ENCODE measurements at places on chromosomes 5 and 9.

GRCh38 chr9:89026876-89027275 is 35.6 kb downstream of the S1PR3 start:
- DNase-seq = no peak

- DNase-seq = no peak
Observed at GRCh38 chr5:72711351-72711750, 105.1 kb upstream of the TNPO1 start.

- no peak for DNase-seq
Observed at GRCh38 chr9:8907868-8908267, 1108.3 kb upstream of the DMAC1 start.

- DNase-seq = no peak
Observed at GRCh38 chr5:16797951-16798350, 138.1 kb downstream of the MYO10 start.

DNA sequence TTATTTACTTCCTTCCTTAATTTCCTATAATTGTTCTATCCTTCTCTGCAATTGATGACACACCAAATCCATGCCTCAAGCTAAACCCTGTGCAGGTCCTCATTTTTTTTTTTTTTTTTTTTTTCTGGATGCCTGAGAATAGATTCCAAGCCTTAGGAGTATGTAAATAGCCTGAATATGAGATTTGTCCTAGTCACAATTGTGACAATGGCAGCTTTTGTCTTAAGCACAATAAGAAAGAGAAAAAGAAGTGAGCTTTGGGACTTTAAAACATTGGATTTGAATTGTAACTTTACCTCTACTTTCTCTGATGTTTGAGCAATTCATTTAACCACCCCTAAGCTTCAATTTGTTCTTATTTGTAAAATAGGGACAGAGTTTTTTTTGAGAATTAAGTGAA is 280.5 kb downstream of the TUSC1 start:
- no peak for DNase-seq

DNA sequence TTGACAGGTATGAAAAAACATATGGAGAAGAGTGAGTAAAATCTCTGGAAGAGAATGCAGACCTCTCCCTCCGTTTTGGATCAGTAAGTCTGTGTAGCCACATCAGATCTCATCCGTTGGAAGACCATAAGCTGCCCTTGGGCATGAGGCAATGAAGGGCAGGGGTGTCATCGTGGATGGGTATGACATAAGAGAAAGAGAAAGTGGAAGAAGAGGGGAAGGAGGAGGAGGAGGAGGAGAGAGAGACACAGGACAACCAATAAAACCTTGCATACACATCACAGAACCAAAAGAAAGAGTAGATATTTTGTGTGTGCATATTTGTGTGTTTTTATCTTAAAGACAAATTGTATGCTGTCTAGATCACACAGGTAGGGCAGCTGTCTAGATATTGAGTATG is 50.7 kb downstream of the PRRC1 start:
- no peak for DNase-seq

DNA sequence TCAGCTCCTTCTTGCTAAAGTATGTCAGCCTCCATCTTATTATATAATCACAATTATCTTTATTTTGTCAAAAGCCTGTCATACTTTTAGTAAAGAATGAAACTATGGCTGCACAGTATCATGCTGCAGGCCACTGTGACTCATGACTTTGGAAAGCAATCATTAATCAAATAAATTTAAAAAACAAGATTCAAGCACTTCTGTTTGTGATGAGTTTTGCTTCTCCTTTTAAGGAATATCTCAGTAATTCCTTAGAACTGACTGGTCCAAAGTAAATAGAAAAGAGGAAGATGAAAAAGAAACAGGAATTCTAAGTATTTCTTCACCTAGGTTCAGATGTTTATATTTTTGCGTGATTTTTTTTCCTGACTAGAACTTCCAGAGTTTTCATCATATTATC is 83.1 kb downstream of the EDIL3 start:
- DNase-seq = no peak

GRCh38 chr5:134463176-134463720 is 51.6 kb upstream of the CDKN2AIPNL start:
- no peak for DNase-seq

DNA sequence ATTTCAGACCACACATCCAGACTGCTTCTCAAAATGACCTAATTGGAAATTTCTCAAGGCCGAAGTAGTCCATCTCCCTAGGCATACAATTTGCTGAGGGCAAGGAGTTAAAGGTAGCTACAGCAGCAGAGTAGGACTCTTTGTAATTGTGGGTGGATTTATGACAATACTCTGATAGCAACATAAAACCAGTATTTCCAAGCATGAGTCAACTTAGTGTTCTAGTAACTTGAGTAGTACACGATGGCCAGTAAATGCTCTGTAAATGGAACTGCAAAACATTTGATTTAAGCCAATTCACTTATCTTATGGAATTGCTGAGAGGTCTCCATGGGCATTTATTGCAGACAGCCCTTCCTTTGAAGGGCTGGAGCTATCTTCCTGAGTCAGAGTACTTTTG is 352.2 kb downstream of the PLK2 start:
- no peak for DNase-seq

DNA sequence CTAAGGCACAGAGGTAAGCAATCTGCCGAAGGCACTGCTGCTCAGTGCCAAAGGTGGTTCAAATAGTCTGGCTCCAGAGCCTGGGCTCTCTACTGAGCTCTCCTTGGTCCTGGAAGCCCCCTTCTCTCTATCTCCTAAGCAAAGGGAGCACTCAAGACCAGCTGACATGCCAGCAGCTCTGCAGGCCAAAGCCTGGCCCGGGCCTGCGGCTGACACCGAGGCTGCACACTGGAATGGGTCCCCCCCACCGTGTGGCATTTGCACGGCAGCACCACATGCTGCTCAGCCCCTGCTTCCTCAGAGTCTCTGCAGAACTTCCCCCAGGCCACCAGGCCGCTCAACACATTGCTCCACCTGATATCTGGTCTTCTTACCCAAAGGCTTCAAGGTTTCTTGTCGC is 57.8 kb upstream of the GOLPH3 start:
- no peak for DNase-seq

DNA sequence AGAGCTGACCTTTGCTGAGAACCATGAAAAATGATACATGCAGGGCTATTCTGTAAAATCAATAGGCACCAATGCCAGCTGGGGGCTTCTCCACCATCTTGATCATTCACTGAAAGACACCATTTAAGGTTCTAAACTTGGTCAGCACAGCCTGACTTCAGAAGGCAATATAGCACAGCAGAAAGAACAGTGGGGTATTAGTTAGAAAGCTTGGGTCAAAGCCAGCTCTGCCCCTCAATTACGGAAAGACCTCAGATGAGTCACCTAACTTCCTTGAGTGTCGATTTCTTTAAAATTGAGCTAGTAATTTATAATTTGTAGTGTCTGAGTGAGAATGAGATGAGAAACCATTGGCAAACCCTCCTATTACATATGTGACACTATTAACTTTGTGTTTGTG is 3.4 kb downstream of the TNC start:
- no peak for DNase-seq

GRCh38 chr5:23730023-23730422 is 222.6 kb downstream of the PRDM9 start:
- DNase-seq = no peak

- no peak for DNase-seq
Observed at GRCh38 chr9:120729791-120730241, 15.5 kb upstream of the MEGF9 start.

- no peak for DNase-seq
Observed at GRCh38 chr9:87890837-87891236, 8.2 kb downstream of the SPATA31E1 start.

GRCh38 chr9:87516222-87516925 is 18.7 kb downstream of the DAPK1 start:
- DNase-seq = peak; percentile 55

DNA sequence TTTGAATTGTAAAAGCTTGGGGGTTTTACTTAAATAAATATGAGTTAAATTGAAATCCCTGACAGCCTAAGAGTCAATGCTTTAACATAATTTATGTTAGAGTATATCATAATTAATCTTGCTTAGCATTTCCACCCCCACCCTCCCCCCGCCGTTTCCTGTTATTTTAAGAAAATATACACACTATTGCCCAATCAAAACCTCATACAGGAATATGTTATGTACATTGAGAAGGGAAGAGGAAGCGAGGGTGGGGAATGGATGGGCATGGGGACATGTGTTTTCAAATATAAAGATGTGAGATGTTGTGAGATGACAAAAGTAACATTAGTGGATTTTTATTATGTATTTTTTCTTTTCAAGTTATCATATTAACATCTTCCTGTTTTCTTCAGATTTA is 561.1 kb upstream of the MEF2C start:
- no peak for DNase-seq

- DNase-seq = no peak
Observed at GRCh38 chr9:4862506-4863250, 69.9 kb downstream of the RCL1 start.

DNA sequence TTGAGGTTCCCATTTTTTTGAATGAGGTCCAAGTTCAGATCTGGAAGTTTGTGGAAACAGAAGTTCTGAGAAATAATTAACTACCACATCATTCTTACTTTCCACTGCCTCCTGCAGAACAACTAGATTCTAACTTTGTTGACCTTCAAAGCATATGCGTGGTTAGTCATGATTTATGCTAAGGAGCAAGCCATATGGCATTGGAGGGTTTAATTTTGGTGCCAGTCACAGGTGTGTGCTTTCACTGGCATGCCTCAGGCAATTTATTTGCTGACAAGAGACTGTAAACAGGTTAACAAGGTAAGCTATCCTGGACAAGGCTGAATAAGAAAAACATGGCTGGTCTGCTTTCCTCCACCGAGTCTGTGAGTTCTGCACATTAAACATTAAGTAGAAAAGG is 31.5 kb downstream of the HMHB1 start:
- no peak for DNase-seq

GRCh38 chr9:19471737-19472648 is 63.2 kb downstream of the ACER2 start:
- DNase-seq = no peak

- DNase-seq = no peak
Observed at GRCh38 chr5:107404595-107405374, 266.0 kb downstream of the EFNA5 start.

GRCh38 chr5:150081541-150082283 is 4.6 kb downstream of the CSF1R start:
- DNase-seq = peak; percentile 25

GRCh38 chr5:171839112-171839511 is 53.5 kb downstream of the SMIM23 start:
- DNase-seq = no peak

GRCh38 chr9:94976077-94976476 is 249.6 kb downstream of the AOPEP start:
- DNase-seq = no peak

DNA sequence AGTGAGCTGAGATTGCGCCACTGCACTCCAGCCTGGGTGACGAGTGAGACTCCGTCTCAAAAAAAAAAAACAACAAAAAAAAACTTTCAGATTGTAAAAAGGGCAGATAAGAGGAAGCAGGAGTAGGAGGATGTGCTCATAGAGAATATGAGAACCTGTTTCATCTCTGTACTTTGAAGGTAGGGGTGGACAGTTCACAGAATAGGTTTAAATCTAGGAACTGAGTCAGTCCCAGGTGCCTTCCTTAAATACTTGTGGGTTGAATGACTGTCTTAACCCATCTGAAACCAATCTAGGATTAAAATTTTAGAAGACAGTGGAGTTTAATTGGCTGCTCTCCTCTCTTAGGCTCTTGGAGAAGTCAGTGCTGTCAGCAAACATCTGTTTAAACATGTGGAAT is 12.4 kb downstream of the POLK start:
- no peak for DNase-seq

All from tibial nerve (tissue), 4 donors.